ENCODE measurements at places on chromosomes 1 and 21.

DNA sequence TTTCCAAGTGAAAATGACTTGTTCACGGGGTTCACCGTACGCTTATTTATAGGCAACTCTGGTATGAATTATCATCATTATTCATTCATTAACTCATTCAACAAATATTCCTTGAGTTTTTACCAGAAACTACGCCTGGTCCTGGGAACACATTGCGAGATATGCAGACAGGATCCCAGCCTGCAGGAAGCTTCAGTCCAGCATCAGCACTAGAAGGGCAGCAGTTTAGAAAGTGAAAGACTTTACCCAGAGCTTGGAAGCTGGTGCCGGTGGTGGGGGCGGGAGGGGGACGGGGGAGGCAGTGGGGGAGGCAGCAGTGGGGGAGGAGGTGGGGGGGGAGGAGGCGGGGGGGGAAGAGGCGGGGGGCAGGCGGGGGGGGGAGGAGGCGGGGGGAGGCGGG is 55.9 kb downstream of the SETD4 start:
- no peak for DNase-seq

- DNase-seq, result no peak
Observed at GRCh38 chr1:234277161-234277868, 95.9 kb upstream of the COA6 start.

DNA sequence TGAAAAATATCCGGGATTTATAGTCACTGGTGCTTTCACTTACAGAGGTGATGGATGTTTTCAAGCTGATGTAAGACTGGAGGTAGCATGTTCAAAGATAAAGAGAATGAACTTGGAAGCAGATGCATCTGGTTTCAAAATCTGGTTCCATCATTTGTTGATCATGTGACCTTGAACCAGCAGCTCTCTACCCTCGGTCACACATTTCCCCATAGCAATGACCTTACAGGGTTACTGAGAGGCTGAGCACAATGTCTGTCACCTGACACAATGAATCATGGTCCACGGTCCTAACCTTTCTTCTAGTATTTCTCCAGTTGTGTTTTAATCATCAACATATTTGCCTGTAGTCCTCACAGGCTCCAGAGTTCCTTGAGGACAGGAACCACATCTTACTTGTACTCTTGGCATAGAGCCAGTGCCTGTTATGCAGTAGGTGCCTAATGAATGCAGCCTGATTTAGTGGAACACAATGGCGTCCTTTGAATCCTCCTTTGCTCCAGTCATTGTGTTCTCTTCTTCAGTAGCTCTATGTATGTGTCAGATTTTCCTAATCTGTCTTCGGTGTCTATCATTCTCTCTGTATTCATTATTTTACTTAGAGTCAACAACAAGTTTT is 667.3 kb downstream of the PTPRU start:
- DNase-seq, result no peak

DNA sequence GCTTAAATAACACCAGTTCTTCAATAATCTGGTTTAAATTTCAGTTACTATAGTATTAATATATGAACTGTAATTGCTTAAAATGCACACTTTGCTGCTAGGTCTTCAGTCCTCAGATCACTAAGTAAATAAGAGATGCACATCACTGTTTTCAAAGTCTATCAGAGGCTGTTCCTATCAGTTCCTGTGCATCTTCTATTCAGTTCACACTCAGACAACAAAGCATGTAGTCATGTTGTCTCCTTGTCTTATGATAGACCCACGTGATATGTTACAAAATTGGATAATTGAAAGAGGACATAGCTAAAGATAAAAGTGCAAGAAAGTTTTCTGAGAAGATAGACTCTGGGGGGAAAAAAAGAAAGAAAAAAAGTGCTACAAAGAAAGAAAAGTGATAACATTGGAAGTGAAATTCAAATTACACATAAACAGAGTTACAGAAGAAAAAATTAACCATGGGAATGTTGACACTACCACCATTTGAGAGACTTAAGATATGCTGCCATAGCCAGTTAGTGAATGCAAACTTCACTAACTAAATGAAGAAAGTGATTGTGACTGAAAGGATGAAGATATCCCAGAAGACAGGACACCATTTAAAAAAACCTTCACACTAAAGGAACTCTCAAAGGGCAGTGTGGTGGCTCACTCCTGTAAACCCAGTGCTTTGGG is 33.9 kb upstream of the TSNAX start:
- DNase-seq, result no peak

- DNase-seq, result no peak
Observed at GRCh38 chr1:228913626-228914414, 178.5 kb downstream of the RHOU start.

GRCh38 chr1:162720996-162721395 is 69.5 kb upstream of the HSD17B7 start:
- no peak for DNase-seq

- no peak for DNase-seq
Observed at GRCh38 chr1:98049370-98050135, 128.7 kb upstream of the DPYD start.

DNA sequence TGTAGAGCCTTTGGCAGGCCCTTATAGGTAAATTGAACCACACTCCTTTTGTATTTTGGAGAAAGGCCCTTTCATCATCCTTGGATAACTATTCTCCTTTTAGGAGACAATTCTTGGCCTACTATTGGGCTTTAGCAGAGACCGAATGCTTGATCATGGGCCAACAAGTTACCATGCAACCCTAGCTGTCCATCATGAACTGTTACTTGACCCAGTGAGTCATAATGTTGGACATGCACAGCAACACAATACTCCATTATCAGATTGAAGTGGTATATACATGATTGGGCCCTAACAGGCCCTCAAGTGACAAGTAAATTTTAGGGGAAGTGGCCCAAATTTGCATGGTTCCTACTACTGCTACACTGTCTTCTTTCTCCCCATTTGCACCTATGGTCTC is 84.4 kb downstream of the CATSPERE start:
- no peak for DNase-seq

- DNase-seq, result no peak
Observed at GRCh38 chr1:85504417-85504816, 39.5 kb upstream of the DDAH1 start.

GRCh38 chr1:180353945-180354344 is 123.9 kb downstream of the LHX4 start:
- DNase-seq, result no peak
